RCC 7860 (cell line): ENCODE measurements at places on chromosomes 16 and 17.

GRCh38 chr17:35519439-35519838, 18.0 kb downstream of the SLFN12L start:
- DNase-seq = no peak

- no peak for DNase-seq
Measured at GRCh38 chr17:81171941-81172340, 5.9 kb upstream of the AATK start.

GRCh38 chr17:32551186-32551955, 64.6 kb downstream of the CDK5R1 start:
- DNase-seq = peak; percentile 39

DNA sequence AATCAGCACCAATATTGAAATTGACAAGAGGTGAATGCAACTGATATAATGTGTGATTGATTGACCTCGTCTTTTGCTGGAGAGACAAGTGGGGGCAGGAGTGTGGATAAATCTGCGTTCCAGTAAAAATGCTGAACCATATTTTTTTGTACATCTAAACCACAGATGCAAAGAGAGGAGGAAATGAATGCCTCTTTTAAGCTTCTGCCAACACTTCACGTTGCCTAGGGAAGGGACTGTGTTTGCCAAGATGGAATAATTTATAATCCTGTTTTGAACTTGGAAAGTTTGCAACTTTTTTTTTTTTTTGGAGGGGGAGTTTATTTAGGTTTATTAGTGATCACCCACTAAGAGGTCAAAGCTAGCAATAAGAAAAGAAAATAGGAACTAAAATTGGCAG, 288.2 kb upstream of the EEF2KMT start:
- DNase-seq = no peak
